ENCODE measurements at places on chromosomes 16 and 17. TPM values are rescaled to one million over a fixed set of nuclear protein-coding genes. Genes with fewer than 3 reads are reported as not detected.

The SOX15 gene
- total RNA-seq, result not detected

The FOXC2 gene
- not detected for total RNA-seq

The CD79B gene
- 28.9 TPM for total RNA-seq

DNA sequence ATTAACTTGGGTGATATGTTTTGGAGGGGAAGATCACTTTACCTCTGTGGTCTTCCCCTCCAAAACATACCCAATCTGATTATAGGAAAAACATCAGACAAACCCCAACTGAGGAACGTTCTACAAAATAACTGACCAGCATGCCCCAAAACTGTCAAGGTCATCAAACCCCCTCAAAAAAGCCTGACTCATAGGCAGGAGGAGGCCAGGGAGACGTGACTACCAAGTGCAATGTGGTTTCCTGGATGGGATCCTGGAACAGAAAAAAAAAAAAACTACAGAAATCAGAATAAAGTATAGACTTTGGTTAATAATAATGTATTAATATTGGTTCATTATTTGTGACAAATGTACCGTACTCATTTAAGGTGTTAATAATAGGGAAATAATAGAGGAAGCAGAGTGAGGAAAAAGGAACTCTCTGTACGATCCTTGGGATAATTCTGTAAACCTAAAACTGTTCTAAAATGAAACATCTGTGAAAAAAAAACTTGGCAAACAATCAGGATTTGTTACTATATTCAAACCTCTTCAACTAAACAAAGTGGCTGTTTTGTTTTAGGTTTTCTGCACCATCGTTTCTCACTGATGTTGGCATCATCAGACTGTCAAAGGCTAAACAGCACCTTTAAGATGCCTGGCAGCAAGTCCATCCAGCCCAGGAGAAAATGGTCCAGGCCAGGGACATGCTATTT, 266.7 kb upstream of the SDK2 start:
- H3K4me1 ChIP-seq, result peaks cover 10% of the 10 kb centered on the region
- H3K4me3 ChIP-seq, result no peak overlapping the region

GRCh38 chr16:84496991-84497390, 7.5 kb downstream of the MEAK7 start:
- no peaks in the 10 kb centered on the region for H3K4me1 ChIP-seq
- H3K4me3 ChIP-seq, result no peak overlapping the region
- DNase-seq, result no peak
- peaks cover 5% of the 10 kb centered on the region for H3K36me3 ChIP-seq
- no peaks in the 10 kb centered on the region for H3K27me3 ChIP-seq

GRCh38 chr16:23301251-23302044, 654 bp upstream of the SCNN1B start:
- no peak overlapping the region for H3K4me3 ChIP-seq
- DNase-seq, result no peak
- no peak overlapping the region for H3K27ac ChIP-seq
- no peaks in the 10 kb centered on the region for H3K36me3 ChIP-seq

GRCh38 chr17:4980644-4981216, 6.7 kb downstream of the CAMTA2 start:
- peaks cover 45% of the 10 kb centered on the region for H3K36me3 ChIP-seq
- DNase-seq, result no peak

DNA sequence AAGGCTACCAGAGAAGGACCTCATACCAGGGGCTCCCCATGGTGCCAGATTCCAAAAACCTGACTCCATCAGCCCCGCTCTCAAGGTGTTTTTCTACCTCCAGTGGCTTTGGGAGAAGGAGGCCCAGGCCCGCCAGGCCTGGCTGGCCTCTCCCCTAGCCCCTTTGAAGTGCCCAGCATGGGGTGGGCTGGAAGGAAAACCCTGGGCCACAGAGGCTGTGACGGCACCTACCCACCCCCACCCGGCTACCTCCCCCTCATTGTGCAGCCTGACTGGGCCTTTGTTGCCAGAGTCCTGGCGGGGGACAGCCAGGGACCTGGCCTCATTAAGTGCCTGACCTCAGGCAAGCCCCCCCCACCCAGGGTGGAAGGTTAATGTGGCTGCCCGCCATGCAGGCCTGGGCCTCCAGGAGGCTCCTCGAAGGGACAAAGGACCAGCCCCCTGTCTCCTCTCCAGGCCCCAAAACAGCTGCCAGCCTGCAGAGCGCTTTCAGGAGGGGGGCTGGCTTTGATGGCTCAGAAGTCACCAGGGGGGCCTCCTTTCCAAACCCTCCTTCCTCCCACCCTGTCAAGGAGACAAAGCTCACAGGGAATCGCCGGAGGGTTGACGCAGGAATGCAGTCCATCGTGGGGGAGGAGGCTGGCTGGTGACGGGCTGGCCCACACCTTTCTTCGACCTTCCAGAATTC, 159.4 kb downstream of the ZNF423 start:
- no peaks in the 10 kb centered on the region for H3K36me3 ChIP-seq
- H3K4me3 ChIP-seq, result no peak overlapping the region
- H3K4me1 ChIP-seq, result no peaks in the 10 kb centered on the region
- no peak for DNase-seq
- H3K27ac ChIP-seq, result no peak overlapping the region

DNA sequence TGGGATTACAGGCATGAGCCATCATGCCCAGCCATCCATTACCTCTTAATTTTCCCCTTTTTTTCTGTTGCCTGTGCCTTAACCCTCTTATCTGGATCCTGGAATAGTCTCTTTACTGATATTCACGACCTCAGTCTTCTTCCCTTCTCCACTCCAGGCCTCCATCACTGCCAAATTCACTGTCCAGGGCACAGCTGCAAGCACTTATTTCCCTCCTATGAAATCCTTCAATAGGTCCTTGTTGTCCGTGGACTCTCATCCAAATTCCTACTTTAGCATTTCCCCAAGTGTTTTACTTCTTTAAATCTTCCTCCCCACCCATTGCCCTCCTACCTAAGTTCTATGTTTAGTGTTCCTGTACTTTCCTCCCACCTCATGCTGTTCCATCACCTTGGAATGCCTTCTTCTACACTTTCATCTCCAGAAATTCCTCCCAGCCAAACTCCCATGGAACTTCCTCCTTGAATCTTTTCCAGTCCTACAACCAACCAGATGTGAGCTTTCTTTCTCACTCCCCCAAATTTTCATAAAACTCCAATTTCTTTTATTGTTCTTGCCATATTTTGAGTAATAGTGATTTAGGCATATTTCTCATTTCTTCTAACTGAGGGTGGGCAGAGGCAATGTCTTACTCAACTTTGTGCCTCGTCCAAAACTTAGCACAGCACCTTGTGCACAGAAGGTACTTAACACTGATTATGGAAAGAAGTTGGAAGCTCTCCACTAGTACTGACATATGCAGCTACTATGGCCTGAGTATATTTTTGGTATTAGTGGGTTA, 35.3 kb downstream of the FAM20A start:
- DNase-seq, result no peak
- H3K4me3 ChIP-seq, result no peak overlapping the region
- H3K36me3 ChIP-seq, result no peaks in the 10 kb centered on the region
- H3K4me1 ChIP-seq, result no peaks in the 10 kb centered on the region
- no peaks in the 10 kb centered on the region for H3K27me3 ChIP-seq
- no peak overlapping the region for H3K27ac ChIP-seq

DNA sequence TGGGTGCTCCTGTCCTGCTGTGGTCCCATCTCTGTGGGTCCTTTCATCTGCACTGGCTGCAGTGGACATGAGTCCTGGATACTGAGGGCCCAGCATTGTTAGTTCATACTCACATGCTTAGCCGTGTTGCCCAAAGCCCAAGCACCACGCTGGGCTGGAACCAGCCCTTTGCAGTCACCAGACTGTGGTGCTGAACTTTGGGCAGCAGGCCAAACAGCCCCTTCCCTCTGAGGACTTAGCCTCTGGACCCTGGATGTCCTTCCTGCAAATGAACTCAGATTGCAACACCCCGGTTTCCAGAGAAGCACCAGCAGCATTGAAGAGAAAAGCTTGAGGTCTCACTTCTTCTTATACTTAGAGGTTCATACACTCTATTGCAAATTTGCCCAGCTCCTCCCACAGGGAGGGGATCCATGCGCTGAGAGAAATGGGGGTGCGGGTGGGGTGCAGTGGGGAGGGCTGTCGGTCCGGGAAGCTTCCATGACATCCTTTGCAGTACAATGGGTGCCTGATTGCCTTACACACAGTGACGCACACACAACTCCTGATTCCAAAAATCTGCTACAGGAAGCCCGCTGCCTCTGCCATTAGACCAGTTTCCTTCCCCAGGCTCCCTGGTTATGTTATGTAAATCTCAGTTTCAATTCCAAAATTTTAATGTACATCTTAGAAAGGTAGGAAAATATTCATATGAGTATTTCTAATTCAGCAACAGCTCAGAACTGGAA, 65.8 kb downstream of the RGS9 start:
- no peak overlapping the region for H3K4me3 ChIP-seq
- no peak overlapping the region for H3K27ac ChIP-seq
- no peaks in the 10 kb centered on the region for H3K27me3 ChIP-seq
- peaks cover 3% of the 10 kb centered on the region for H3K4me1 ChIP-seq

DNA sequence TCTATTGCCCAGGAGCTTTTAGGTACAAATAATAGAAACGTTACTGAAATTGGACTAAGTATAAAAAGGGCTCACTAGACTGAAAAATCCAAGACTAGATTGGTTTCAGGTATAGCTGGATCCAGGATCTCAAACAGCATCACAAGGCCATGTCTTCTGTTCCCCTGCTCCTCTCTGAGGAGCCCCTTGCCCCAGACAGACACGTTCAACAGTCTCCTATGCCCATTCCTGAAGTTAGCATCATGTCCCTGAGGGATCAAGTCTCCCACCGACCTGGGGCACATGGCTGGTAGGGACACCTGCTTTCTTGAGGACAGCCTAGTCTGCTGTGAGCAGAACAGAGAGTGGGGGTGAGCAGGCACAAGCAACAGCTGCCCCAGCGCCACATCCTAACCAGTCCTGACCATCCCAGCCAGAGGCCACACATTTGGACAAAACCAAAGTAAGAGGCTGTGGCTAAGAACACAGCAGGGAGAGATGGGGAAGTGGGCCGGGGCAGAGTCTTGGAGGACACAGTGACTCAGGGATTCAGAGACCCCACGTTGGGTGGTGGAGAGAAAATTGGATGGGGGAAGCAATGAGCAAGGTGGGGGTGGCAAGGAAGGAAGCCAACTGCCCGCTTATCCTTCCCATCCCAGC, 10.5 kb upstream of the MMP2 start:
- no peaks in the 10 kb centered on the region for H3K27me3 ChIP-seq
- H3K4me1 ChIP-seq, result peaks cover 2% of the 10 kb centered on the region
- H3K36me3 ChIP-seq, result no peaks in the 10 kb centered on the region
- no peak overlapping the region for H3K4me3 ChIP-seq
- H3K27ac ChIP-seq, result no peak overlapping the region
- no peak for DNase-seq
